Retinal pigment epithelial cell (primary cell): ENCODE measurements at places on chromosomes 13 and 19.

GRCh38 chr13:75309981-75310580 is 171.9 kb downstream of the TBC1D4 start:
- DNase-seq: no peak

DNA sequence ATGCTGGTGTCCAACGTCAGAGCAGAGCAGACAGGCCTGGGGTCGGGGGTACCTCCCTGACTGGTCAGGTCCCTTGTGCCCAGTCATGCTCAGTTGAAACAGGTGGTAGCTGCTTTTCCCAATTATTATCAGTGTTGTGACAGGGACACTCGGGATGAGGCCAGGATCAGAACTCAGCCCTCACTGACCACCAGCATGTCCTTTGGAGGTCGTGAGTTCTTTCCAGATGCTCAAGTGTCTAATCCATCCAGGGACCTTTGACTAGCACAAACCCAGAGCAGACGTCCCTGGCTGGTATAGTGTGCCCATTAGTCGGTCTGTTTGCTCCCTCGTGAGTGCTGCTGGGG is 22.4 kb downstream of the MAU2 start:
- no peak for DNase-seq

- no peak for DNase-seq
Observed at GRCh38 chr13:47420568-47420967, 523.7 kb upstream of the HTR2A start.

DNA sequence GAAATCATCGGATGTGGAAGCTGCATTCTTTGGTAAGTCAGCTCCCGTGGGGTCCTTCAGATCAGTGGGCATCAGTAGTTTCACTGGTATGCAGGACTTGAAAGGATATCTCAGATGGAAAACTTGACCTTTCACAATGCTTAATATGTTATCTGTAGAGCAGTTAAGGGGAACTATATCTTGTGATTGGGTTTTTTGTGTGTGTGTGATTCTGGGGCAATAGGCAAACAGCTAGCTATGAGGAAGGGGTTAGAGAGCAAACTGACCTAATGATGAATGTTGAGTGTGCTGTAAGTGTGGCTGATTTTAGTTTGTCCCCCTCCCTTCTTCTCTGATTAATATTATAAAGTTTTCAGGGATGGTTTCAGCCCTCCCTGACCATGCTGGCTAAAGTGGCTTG is 53.3 kb downstream of the ACSBG2 start:
- DNase-seq: no peak

GRCh38 chr19:3361384-3362216 is 4.8 kb upstream of the NFIC start:
- DNase-seq: no peak
